ENCODE measurements at places on chromosomes 6 and 20.

DNA sequence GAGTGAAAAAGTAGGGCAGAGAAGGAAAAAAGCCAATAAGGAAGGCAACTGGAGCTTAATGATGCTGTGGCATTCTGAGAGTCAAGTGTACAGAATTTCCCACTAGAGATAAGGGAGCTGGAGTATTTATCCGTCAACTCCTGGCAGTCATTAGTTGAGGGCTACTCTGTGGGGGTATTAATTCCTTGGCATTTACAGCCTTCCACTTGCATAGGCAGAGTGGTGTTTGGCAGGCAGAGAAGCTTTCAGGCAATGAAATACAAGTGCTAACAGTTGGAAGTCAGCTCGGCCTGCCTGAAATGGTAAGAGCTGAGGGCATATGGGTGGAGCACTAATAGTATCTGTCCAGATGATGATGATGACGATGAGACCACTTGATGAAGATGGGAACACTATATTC is 207.3 kb upstream of the FLRT3 start:
- DNase-seq, result no peak

- no peak for DNase-seq
Measured at GRCh38 chr20:1633535-1633934, 13.7 kb upstream of the SIRPB1 start.

DNA sequence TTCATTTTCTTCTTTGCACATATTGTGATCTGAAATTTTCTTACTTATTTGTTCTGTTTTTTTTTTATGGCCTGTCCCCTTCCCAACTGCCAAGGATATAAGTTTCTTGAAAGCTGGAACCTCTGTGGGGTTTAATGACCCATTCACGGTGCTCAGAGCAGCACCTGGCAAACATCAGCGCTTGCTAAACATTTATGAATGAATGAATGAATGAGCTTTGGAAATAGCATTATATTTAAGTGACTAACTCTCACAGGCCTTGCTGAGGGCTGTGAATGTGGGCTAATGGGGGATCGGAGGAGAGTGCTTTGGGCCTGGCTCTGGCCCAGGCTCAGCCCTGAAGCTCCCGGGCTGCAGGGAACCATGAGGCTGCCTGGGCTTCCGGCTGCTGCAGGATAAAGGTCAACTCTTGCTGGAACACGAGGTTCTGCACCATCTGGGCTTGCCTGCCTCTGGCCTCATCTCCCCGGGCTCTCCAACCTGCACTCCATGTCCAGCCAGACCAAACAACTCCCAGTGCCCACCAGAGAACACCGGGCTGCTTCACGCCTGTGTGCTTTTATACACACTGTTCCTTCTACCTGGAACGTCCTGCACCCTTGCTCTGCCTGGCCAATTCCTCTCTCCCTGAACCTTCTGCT is 14.6 kb upstream of the ARMC12 start:
- DNase-seq, result no peak

GRCh38 chr6:13038741-13039190 is 289.6 kb downstream of the TBC1D7 start:
- DNase-seq, result no peak

GRCh38 chr6:15499125-15499524 is 163.7 kb downstream of the DTNBP1 start:
- no peak for DNase-seq

GRCh38 chr6:128694303-128695009 is 174.1 kb upstream of the PTPRK start:
- no peak for DNase-seq

DNA sequence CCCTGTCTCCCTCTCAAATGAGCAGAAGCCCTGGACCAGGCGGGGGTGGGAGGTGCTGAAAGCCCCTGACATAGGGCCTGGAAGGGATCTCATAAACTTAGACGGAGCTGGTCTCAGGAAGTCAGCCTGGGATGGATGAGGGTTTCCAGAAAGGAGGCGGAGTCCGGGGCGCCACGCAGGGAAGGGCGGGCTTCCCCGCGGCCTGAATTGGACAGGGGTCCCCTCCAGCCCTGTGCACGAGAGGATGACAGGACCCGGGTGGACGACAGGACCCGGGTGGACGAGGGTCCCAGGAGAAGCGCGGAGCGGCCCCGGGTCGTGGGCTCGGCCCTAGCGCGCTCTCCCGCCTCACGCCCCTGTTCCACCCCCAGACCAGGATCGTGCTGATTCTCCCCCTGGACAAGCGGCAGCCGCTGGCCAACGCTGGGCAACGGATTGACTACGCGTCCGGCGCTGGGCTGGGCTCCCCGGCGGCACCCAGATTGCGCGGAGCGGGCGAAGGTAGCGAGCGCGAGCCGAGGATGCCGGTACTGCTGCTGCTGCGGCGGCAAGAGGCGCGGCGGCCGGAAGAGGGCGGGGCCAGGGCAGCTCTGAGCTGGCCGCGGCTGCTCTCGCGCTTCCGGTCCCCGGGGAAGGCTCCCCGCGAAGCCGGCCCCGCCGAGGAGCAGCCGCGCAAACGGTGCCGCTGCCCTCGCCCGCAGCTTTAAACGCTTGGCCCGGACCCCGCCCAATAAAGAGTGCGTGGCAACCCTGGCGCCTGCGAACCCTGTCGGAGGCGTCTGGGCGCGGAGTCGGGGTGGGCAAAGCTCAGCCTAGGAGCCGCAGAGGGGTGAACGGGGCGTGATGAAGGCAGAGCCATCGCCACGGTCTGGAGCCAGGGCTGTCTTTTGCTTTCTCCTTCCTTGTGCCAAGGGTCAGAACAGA is 1.3 kb downstream of the C20orf144 start:
- no peak for DNase-seq

GRCh38 chr6:149939909-149940671 is 1.7 kb upstream of the ULBP2 start:
- DNase-seq, result no peak

GRCh38 chr20:32344835-32345506 is 13.2 kb upstream of the ASXL1 start:
- no peak for DNase-seq

DNA sequence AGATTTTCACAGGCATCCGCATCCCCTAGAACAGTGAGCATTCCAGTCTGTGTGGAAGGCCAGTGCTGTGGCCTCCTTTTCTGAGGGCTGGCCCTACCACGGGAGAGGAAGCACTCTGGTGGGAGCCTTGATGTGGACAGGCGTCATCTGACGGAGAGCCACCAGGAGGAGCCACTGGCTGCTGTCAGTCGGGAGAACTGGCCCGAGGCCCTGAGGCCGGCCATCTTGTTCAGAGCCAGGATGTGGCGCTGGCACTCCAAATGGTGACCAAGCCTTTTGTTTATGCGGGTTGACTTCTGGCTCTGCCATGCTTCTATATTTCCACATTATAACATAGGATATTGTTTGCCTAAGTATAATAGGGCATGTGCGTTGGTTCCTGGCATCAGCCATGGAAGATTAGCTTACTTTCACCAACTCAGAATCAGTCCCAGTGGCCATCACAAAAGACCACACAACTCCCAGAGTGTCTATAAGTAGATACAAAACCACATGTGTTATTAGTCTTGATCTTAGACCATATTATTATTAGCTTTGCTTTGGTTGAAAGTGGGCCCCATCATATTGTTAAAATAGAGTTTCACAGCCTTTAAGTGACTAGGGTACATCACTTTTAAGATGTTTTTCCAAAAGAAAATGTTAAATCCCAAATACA is 273.9 kb upstream of the TAB2 start:
- no peak for DNase-seq

DNA sequence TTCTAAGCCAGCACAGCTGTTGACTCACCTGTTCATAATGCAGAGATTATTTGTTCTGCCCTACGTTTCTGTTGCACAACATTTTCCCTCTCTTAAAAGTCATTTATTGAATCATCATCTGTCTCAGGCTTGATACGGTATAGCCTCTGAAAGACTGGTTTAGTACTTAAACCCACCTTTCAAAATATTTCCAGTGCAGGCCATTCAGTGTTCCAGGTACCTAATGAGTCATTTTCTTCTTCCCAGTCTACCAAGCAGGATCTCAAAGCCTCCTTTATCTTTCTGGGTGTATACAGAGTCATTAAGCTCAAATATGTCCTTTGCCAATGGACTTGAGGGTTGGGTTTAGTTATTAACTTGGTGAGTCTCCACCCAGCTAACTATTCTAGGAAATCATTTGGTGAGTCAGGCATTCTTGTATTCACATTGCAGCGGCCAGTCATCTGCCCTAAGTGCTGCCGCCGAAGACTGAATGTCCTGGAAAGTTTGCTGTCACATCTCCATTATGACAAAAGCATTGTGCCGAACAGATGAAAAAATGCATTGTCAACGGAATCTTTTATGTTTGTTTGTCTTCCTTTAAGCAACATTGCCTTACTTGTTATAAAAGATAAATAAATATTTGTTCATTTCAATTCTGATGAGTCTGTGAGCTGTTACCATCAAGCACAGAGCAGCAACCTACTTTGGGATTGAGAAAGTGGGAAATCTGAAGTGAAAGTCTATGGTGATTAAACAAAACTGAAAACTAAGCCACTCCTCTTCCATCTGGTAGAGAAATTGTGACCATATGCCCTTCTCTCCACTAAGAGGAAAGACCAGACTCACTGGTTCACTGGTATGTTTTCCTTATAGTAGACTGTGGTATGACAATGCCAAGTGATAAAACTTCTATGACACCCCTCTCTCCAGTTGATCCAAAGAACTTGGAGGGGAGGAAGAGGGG is 14.3 kb upstream of the FAM135A start:
- DNase-seq, result no peak

- no peak for DNase-seq
Measured at GRCh38 chr20:15345287-15345686, 1007.9 kb upstream of the FLRT3 start.

- DNase-seq, result no peak
Measured at GRCh38 chr6:136880748-136881460, 41.2 kb upstream of the SLC35D3 start.

GRCh38 chr6:106025655-106026054 is 60.5 kb upstream of the PRDM1 start:
- no peak for DNase-seq

GRCh38 chr6:119129148-119129967 is 50.9 kb upstream of the FAM184A start:
- peak; percentile 51 for DNase-seq

GRCh38 chr6:139337830-139338229 is 36.6 kb downstream of the CITED2 start:
- DNase-seq, result no peak

GRCh38 chr6:2038092-2038491 is 207.3 kb downstream of the GMDS start:
- no peak for DNase-seq

DNA sequence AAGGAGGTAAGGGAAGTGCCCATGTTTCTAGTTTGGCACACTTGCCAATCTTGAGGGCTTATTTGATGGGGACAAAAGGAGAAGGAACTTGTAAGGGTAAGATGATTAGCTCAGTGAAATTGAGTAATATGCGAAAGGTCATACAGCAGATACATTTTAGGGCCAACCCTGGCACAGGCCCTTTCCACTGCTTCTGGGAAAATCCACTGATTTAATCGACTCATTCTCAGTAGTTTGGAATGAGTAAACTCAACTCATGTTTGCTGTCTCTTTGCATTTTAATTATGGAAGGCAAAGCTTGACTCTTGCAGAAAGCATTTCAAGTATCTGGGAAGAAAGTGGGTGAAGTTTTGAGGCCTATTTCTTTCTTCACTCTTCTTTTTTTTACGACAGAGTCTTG is 20.0 kb downstream of the PHF20 start:
- no peak for DNase-seq

DNA sequence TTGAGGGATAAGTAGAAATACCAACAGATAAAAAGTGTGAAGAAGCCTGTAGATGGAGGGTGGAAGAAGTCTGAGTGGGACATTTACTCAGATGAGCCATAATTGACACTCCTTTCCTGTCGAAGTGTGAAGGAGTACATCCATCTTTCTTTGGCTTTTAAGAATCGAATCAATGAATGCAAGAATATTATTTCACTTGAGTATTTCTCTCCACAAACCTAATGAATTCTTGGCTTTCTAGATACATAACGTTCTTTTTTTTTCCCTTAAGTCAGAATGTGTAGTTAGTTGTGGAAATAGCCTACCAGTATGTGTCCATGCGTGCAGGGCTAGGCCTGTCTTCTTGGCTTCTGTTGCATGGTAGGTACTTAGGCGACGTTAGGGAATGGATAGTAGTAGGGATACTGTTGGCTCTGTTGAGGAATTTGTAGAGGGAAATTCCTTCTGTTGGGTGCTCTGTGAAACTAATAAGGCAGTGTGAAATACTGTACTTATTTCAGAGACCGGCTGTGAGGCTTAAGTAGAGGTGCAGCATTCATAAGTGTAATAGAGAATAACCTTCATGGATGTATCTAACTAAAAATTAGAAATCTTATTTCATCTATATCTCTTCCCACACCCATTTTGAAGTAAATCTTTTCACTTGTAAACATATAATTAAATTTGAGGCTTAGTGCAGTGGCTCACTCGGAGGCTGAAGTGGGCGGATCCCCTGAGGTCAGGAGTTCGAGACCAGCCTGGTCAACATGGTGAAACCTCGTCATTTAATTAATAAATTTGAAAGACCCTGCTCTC is 1.5 kb downstream of the RPS18 start:
- no peak for DNase-seq

DNA sequence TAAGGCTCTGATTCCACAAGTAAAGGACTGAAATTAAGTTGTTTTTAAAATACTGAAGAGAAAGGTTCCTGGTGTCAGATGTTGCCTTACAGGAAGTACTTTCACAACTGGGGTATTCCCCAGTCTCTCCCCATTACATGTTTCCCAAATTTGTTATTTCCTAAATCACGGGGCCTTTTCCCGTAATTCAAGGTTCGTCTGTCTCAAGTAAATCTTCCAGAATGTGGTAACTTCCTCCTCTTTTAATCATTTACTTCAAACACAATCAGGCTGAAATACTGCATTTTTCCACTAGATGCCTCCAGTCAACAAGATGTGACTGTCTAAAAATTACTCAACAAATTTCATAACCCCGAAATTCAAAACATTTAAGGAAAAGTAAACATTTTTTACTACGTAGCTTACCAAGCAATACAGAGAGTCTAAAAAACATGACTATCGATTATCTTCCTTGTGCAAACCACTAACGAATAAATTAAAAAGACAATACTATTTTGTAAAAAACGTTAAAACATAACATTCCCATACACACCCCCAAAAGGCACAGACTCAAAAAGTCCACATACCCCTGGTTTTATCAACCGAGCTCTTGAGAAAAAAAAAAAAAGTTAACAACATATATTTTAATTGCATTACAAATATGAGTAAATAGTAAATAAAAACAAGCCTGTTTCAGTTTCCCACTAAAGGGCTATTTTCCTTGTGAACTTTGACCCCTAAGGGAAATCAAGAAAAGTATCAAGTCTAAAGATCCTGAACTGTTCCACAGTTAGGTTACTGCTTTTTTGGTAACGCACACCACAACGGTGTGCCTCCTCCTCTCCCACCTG is 1.7 kb downstream of the SOD2 start:
- DNase-seq, result no peak

GRCh38 chr20:32792316-32792715 is 27.4 kb upstream of the MAPRE1 start:
- DNase-seq, result peak; percentile 8

DNA sequence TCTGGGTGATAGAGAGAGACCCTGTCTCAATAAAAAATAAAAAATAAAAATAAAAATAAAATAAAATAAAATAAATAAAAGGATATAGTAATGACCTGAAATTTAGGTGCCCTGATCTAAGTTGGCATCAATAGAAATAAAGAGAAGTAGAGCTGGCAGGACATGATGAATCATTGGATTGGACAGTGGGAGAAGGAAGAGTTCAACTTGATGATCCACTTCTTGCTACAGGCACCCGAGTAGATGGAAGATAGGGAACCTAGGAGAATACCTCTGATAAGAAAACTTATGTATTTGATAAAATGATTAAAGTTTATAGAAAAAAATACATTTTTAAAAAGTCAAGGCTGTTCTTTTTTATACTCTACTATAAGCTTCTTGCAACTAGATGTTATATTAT is 79.0 kb downstream of the ADTRP start:
- DNase-seq, result no peak

- no peak for DNase-seq
Measured at GRCh38 chr20:38358556-38358955, 12.3 kb downstream of the LBP start.
